ENCODE measurements at places on chromosomes 2 and 18.
A peak's percentile ranks its signal among the peaks of the same experiment; 100 is the strongest.

- no peak for DNase-seq
Observed at GRCh38 chr2:3682811-3683210, 20.6 kb upstream of the DCDC2C start.

DNA sequence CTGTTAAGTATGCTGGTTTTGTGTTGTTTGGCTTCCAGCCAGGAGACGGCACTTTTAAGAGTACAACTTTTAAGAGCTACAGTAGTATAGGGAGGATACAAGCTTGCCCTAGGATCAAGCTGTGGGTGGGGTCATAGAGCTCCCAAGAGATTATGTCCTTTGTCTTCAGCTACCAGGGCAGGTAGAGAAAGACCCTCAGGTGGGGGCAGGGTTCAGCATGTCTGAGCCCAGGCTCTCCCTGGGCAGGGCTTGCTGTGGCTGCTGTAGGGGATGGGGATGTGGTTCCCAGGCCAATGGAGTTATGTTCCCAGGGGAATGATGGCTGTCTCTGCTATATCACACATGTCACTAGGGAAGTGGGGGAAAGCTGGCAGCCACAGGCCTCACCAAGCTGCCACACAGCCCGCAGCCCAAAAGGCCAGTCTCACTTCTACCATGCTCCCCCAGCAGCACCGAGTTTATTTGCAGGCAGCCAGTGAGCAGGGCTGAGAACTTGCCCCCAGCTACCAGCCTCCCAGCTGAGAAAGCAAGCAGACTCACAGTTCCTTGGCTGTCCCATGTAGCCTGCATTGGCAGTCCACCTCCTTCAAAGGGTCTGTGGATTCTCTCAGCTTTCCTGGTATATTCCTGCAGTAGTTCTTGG, 105.7 kb upstream of the ERBB4 start:
- DNase-seq, result no peak

GRCh38 chr18:10121786-10122515, 208.1 kb downstream of the VAPA start:
- DNase-seq, result no peak

- no peak for DNase-seq
Observed at GRCh38 chr2:2850218-2850755, 519.2 kb upstream of the MYT1L start.

- DNase-seq, result no peak
Observed at GRCh38 chr18:25990473-25990872, 99.9 kb downstream of the SS18 start.

DNA sequence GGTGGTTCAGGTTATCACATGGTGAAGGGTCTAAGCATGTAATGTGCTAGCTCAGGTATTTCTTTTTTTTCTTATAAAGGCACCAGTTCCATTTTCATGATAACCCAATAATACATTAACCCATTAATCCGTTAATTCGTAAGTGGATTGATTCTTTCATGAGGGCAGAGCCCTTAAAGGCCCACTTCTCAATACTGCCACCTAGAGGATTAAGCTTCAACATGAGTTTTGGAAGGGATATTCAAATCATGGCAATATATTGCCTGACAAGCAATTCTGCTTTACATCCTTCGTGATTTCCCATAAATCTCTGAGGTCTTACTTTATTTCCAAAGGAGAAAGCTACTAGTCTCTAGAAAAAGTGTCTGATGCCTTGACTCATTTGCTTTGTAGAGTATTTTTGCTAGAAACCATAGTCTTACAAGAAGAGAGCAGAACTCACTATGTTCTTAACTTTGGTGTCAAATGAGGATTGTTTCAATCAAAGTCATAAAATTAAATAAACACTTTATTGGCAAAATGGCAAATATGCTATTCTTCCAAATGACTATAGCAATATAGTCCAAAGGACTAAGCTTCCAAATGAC, 271.3 kb downstream of the KCNS3 start:
- no peak for DNase-seq

DNA sequence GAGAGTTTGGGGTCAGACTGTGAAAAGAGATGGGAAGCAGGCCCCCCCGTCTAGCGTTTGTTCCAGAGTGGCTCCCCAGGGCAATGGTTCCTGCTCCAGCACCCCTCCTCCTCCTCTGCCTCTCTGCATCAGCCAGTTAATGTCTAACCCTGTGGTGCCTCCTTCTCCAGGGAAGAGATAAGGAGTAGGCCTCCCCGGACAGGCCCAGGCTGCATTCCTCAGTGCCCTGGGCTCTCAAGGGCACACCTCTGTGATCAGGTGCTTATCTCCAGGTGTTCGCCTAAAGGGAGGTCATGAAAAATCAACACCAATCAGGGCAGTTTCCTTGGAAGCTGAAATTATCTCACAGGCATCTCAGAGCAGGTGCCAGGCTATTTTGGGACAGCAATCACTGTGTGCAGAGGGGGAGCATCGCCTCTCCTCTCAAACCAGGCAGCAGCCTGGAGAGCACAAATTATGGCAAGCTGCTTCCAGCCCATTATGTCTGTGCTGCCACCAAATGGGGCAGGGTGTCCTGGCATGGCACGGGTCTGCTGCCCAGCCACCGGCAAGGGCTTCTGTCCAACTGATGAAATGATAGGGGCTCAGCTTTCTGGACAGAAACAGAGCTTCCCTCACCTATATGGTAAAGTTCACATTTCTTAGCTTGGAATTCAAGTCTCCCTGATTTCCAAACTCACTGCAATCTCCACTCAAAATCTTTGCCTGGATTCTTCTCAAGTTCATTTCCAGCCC, 255.8 kb upstream of the SLC14A2 start:
- DNase-seq, result no peak

GRCh38 chr2:37211212-37211611, 14.9 kb downstream of the CEBPZOS start:
- DNase-seq, result no peak

DNA sequence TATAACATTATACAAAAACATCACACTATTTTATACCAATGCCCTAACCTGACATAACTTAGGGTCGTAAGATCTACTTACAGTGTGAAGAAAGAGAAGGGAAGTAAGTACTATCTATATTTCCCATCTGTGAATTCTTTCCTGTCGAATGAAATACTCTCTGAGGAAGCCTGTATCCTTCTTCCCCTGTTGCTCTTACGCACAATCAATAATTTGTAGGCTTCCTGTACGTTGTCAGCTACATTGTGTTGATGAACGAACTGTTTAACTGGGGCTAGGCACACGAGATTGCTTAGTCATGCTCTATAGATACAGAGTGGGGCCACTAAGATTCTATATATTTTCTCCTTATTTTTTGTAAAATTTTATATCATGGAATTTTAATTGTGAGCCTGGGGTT, 1125.0 kb upstream of the CELF4 start:
- no peak for DNase-seq

- DNase-seq, result no peak
Observed at GRCh38 chr2:6580982-6581381, 284.7 kb downstream of the CMPK2 start.

DNA sequence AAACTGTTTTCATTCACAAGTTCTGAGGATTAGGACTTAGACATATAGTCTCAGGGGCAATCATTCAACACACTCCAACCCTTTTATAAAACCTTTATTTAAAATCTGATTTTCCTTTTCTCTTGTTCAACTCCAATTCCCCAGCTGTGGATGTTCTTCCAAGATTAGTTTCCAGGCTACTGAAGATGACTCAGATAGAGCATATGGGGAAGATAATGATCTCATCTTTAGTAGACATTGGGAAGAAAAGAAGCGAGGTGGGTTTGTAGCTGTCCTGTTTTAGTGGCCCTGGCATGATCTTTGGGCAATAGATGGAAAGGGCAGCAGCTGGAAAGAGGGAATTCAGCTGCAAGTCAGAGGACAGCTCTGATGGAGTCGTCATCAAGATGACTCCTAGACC, 247.7 kb upstream of the CCDC68 start:
- DNase-seq, result no peak

DNA sequence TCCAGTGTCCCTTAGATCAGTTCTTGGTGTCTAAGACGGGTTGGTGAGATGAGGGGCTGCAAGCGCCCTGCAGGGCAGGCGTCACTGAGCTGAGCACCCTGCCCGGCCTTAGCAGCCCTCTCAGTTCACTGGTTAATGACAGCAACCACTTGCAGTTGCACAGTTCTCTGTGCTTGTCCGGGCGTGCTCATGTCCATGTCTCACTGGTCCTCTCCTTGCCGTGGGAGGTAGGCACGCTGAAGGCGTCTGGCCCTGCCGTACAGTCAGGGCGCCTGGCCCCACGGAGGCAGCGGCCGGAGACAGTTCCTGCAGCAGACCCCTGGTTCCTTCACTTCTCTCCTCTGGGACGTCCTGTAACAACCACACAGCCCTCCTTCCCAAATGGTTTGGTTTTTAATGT, 75.3 kb downstream of the ARHGEF4 start:
- DNase-seq, result no peak

DNA sequence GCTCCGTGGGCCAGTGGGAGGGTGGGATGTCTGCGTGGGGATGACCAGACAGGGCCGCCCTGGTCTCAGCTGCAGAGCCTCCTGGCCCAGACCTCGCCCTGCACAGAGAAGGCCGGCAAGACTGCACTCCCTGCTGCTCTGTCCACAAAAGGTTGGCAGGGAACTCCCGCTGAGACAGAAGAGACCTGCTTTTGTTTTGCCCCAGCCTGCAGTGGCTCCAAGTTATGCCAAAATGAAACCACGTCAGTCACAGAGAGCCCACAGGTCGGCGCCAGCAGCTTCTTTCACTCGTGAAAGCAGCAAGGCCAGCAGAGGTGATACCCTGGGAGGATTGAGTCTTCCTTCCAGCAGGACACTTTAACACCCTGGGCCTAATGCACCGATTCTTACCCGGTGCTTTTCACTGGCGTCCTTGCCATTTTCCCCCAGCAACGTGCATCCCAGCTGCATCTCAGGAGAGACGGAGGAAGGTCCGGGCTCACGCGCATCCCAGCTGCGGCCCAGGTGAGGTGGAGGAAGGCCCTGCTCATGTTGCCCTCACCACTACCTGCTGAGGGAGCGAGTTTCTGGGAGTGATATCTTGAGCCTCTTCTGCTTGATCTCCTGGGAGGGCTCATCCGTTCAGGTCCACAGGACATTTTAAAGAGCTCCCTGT, 22.1 kb upstream of the CTDP1 start:
- DNase-seq, result no peak

DNA sequence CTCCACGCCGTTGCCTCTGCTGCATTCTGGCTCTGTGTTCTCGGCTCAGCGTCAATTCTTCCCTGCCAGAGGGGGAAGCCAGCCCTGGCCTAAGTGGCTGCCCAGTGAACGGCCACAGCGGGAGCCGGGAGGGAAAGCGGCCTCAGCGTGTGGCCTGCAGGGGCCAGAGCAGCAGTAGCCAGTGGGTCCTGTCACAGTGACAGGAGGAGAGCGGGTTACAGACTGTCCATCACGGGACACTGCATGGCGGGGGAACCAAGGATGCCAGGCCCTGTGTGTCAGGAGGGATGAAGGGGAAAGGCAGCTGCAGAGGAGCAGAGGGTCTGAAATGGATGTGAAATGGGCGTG, 39.7 kb downstream of the PDIA6 start:
- no peak for DNase-seq

DNA sequence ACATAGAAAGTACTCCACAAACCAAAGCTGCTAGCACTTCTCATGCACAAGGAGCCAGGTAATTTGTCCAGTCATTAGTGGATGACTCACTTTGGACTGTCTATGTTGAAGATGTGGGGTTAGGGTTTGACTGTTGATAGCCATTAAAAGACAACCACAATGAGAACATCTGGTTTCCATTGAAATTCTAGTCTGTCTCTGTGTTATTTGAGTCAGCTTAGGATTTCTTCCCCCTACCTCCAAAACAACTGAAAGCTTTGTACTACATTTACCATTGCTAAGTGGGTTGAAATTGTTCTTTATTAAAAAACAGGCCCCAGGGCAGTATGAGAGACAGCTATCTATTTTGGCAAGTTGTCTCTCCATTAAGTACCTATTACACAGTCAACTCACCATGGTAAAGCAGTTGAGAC, 50.2 kb upstream of the ANKRD44 start:
- DNase-seq, result peak; percentile 17

DNA sequence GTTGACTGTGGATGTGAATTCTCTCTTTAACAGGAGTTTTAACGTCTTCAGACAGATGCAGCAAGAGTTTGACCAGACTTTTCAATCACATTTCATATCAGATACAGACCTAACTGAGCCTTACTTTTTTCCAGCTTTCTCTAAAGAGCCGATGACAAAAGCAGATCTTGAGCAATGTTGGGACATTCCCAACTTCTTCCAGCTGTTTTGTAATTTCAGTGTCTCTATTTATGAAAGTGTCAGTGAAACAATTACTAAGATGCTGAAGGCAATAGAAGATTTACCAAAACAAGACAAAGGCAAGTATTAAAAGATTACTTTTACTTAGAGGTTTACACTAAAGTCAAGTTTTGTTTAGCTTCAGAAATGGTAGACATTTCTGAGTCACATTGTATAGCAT, 30.2 kb upstream of the TYMS start:
- DNase-seq, result no peak

DNA sequence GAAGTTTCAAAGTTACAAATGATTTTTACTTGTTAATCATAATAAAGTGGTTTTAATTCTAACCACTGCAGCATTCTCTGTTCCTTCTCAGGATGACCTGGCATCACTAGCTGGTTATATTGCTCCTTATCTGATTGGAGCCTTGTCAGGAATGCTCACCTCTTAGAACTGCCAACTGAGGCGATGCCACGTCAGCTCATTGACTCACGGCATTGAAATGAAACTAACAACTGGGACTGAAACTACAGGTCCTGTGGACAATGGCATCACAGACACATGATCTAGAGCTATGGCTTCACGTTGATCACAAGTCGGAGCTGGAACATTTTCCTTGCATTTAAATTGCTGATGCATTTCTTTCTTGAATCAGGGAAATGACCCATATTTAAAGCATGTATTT, 54.9 kb upstream of the MAP2 start:
- peak; percentile 1 for DNase-seq

GRCh38 chr18:24246143-24246542, 107.3 kb downstream of the CABYR start:
- no peak for DNase-seq

Data from stimulated activated CD4-positive, alpha-beta T cell treated with anti-CD3 and anti-CD28 coated beads, Interleukin-15, amount 100 ng/mL, for 24 hours (primary cell).